ENCODE measurements at places on chromosomes 16 and 17. TPM values are rescaled to one million over a fixed set of nuclear protein-coding genes. Genes with fewer than 3 reads are reported as not detected.

Gene ENPP7
- not detected for total RNA-seq

Gene DHRS13
- 23.8 TPM for total RNA-seq

Gene ST6GALNAC2
- total RNA-seq: 28.5 TPM

Gene CLTC
- total RNA-seq: 468 TPM

Gene CDRT15L2
- total RNA-seq: not detected

Gene KLHL10
- total RNA-seq: 0.16 TPM

Gene FAM83G
- 3.2 TPM for total RNA-seq

Gene NHLRC4
- total RNA-seq: 0.66 TPM

Gene CCDC144A
- 8.4 TPM for total RNA-seq

Gene TAT
- not detected for total RNA-seq

Gene KIF18B
- total RNA-seq: 3.0 TPM

Gene HSD11B2
- total RNA-seq: 4.3 TPM

Gene ADAM11
- 19.4 TPM for total RNA-seq

Gene ROGDI
- total RNA-seq: 52.9 TPM

Gene MFAP4
- total RNA-seq: 84.2 TPM

Gene GLP2R
- 0.44 TPM for total RNA-seq

Gene TBC1D3D
- 5.3 TPM for total RNA-seq

Gene DNAAF8
- total RNA-seq: 0.71 TPM

Gene MYH1
- total RNA-seq: 3.8 TPM

Gene VPS9D1
- 12.1 TPM for total RNA-seq

Gene DDX28
- total RNA-seq: 11.8 TPM

Gene PRSS8
- 6.2 TPM for total RNA-seq

Gene ALOX15B
- total RNA-seq: 0.27 TPM

Gene KRT33B
- total RNA-seq: not detected

Gene DLX3
- total RNA-seq: 0.33 TPM

Gene ARHGDIG
- total RNA-seq: 10.5 TPM

Gene SOX15
- total RNA-seq: 3.2 TPM

Gene KRT20
- not detected for total RNA-seq

Gene SEZ6L2
- total RNA-seq: 37.9 TPM

Gene PRSS53
- total RNA-seq: 4.1 TPM

Gene JPT2
- total RNA-seq: 35.5 TPM

Gene SLC9A5
- 1.0 TPM for total RNA-seq

Gene AGRP
- total RNA-seq: not detected

Gene TMEM132E
- total RNA-seq: 15.3 TPM

Gene WNK4
- total RNA-seq: 0.33 TPM

Gene SLC43A2
- total RNA-seq: 21.1 TPM

Gene CCL14
- 0.60 TPM for total RNA-seq

Gene TRPV3
- total RNA-seq: 0.55 TPM

Gene SEPTIN1
- 0.44 TPM for total RNA-seq

Gene KCNJ18
- total RNA-seq: not detected

Gene SHCBP1
- total RNA-seq: 7.4 TPM

Gene TBC1D28
- not detected for total RNA-seq

Gene RAPGEFL1
- total RNA-seq: 16.2 TPM

Gene DNAI2
- total RNA-seq: 0.44 TPM

Gene RAC3
- total RNA-seq: 17.8 TPM

Gene CDH5
- 41.5 TPM for total RNA-seq

Gene CCL2
- 15.1 TPM for total RNA-seq

Gene MEIOB
- 0.60 TPM for total RNA-seq

Gene KAT8
- 56.6 TPM for total RNA-seq

Gene DCTPP1
- 20.0 TPM for total RNA-seq

Gene NLRC5
- 7.0 TPM for total RNA-seq

Gene LASP1
- total RNA-seq: 83.0 TPM

Gene CBX2
- total RNA-seq: 13.8 TPM

Gene MMP28
- 4.2 TPM for total RNA-seq
